Activated CD8-positive, alpha-beta memory T cell treated with anti-CD3 and anti-CD28 coated beads, Interleukin-2, amount 10 ng/mL, durations not matched to agents 7 days and 5 days (primary cell): ENCODE measurements at places on chromosomes 3 and 15. TPM values are rescaled to one million over a fixed set of nuclear protein-coding genes. Genes with fewer than 3 reads are reported as not detected.
A peak's percentile ranks its signal among the peaks of the same experiment; 100 is the strongest.

- H3K4me3 ChIP-seq, result peak overlapping the region; percentile 71
- H3K4me1 ChIP-seq, result peaks cover 20% of the 10 kb centered on the region
- peaks cover 69% of the 10 kb centered on the region for H3K27me3 ChIP-seq
- peak; percentile 42 for DNase-seq
- no peaks in the 10 kb centered on the region for H3K36me3 ChIP-seq
These were observed 534 bp downstream of the FRMD5 start for GRCh38 chr15:44194323-44195150.

DNA sequence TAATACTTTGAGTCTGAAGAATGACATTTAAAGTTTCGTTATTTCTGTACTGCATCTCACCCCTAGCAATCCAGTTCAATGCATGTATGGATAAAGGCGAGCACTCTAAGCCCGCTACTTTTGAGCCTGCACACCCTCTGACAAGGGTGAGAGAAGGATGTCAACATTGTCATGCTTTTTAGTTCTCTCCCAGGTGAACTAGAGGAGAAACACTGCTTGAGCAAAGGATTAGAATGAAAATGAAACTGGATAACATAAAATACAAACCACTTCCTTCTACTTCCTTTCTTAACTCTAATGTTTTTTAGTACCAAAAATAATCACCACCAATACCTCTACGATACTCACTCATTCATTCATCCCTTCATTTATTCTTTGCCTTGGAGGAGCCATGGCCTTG lies 588.7 kb upstream of the NR2F2 start:
- no peak overlapping the region for H3K4me3 ChIP-seq
- no peak overlapping the region for H3K27ac ChIP-seq
- H3K27me3 ChIP-seq, result no peaks in the 10 kb centered on the region
- DNase-seq, result no peak

- H3K27ac ChIP-seq, result no peak overlapping the region
- DNase-seq, result no peak
- no peaks in the 10 kb centered on the region for H3K27me3 ChIP-seq
- H3K36me3 ChIP-seq, result no peaks in the 10 kb centered on the region
- H3K4me1 ChIP-seq, result no peaks in the 10 kb centered on the region
These were observed 175.9 kb downstream of the PDZRN3 start for GRCh38 chr3:73448761-73449301.

DNA sequence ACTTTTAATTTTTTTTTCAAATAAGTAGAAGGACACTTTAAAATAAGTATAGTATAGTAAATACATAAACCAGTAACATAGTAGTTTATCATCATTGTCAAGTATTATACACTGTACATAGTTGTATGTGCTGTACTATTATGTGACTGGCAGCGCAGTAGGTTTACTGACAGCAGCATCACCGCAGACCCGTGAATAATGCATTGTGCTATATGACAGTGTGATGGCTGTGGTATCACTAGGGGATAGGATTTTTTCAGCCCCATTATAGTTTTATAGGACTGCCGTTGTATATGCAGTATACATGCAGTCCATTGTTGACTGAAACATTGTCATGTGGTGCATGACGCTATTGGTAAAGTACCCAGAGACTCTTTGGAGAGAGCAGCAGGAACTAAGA lies 306.5 kb downstream of the SQOR start:
- no peaks in the 10 kb centered on the region for H3K36me3 ChIP-seq
- H3K27ac ChIP-seq, result no peak overlapping the region

- H3K4me1 ChIP-seq, result peaks cover 44% of the 10 kb centered on the region
- H3K27me3 ChIP-seq, result no peaks in the 10 kb centered on the region
- no peak for DNase-seq
- H3K36me3 ChIP-seq, result peaks cover 28% of the 10 kb centered on the region
- no peak overlapping the region for H3K27ac ChIP-seq
These were observed 50.0 kb downstream of the RAB7A start for GRCh38 chr3:128775906-128776542.

DNA sequence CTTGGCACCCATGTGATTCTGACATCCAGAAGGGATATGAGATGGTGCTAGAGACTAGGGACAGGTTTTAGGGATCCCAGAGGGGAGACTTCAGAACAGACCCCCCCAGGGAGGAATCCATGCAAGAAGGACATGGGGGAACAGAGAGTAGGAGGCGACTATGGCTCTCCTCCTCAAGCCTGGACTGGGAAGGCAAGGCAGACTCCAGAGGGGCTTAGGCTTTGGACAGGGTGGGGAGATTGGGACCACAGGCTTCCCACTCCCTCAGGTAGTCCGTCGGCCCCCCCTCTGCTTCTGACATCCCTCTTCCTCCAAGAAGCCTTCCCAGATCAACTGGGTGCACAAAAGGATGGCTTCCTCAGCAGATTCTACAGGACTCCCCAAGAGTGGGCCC lies 3.0 kb upstream of the VIPR1 start:
- H3K27ac ChIP-seq, result no peak overlapping the region
- peaks cover 46% of the 10 kb centered on the region for H3K27me3 ChIP-seq
- DNase-seq, result peak; percentile 19
- no peaks in the 10 kb centered on the region for H3K36me3 ChIP-seq

- DNase-seq, result no peak
- peak overlapping the region; percentile 14 for H3K4me3 ChIP-seq
- no peak overlapping the region for H3K27ac ChIP-seq
These were observed 1.6 kb upstream of the PLOD2 start for GRCh38 chr3:146162561-146162960.

DNA sequence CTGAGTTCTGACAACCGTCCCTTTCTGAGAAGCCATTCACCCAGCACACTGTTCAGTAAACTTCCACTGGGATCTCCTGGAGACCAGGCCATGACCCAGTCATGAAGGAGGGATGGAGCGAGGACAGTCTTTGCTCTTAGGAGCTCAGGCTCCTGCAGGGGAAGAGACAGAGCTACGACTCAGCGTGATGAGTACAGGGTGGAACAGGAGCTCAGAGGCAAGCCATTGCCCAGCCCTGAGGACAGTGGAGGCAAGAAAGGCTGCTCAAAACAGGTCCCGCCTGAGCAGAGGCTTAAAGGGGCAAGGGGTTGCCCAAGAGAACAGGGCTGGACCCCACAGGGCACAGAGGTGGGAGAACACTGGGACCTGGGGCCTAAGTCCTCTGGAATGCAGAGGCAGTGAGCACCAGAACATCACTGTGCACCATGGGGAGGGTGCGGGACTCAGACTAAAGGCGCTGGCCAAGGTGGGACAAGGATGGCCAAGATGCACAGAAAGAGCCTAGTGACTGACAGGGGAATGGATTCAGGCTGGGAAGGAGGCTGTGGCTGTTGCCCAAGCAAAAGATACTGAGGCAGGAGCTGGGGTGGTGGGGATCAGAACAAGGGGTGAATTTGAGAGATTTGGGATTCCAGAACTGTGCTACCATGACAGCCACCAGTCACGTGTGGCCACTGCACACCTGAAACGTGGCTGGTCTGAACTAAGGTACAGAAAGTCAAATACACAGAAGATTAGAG lies 25.8 kb downstream of the TMEM43 start:
- peak overlapping the region; percentile 17 for H3K27ac ChIP-seq
- no peak overlapping the region for H3K4me3 ChIP-seq
- no peaks in the 10 kb centered on the region for H3K27me3 ChIP-seq
- peak; percentile 29 for DNase-seq

DNA sequence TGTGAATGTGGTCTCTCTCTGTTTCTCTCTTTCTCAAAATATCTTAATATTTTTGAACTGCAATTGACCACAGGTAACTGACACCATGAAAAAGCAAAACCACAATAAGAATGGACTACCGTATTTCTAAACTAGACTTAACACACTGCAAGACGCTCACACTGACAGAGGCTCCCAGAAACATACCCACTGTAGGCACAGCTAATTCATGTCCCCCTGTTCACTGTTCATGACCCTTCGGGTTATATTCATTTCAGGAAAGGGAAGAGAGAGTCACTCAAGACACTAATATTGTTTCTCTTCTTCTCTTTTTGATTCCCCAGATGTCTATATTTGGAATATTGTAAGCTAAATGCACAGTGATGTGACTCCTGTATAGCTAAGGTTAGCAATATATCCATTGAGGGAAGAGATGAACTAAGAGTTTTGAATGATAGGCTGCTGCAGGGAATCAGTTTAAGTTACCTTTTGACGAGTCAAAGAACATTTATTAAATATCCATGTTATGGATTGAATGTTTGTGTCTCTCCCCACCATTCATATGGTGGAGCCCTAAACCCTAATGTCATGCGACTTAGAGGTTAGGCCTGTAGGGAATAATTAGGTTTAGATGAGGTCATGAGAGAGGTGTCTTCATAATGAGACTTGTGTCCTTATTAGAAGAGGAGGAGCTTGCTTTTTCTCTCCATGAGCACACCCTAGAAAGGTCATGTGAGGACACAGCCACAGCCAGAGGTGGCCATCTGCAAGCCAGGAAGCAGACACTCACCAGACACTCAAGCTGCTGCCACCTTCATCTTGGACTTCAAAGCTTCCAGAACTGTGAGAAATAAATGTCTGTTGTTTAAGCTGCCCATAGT lies 216.6 kb upstream of the GRM7 start:
- no peak for DNase-seq
- no peaks in the 10 kb centered on the region for H3K36me3 ChIP-seq
- H3K27ac ChIP-seq, result no peak overlapping the region
- H3K4me1 ChIP-seq, result no peaks in the 10 kb centered on the region
- no peaks in the 10 kb centered on the region for H3K27me3 ChIP-seq
- no peak overlapping the region for H3K4me3 ChIP-seq

- H3K4me3 ChIP-seq, result no peak overlapping the region
- no peaks in the 10 kb centered on the region for H3K4me1 ChIP-seq
- DNase-seq, result no peak
- H3K27me3 ChIP-seq, result no peaks in the 10 kb centered on the region
These were observed 1033.8 kb downstream of the DIPK2A start for GRCh38 chr3:145005427-145005826.

GRCh38 chr15:79967298-79968182 lies 3.5 kb downstream of the BCL2A1 start:
- peaks cover 60% of the 10 kb centered on the region for H3K4me1 ChIP-seq
- peak overlapping the region; percentile 91 for H3K27ac ChIP-seq
- DNase-seq, result peak; percentile 55
- H3K4me3 ChIP-seq, result peak overlapping the region; percentile 79

The ASB14 gene
- total RNA-seq, result not detected

The LRRC31 gene
- not detected for total RNA-seq

The MUSTN1 gene
- 3.0 TPM for total RNA-seq

The CCDC9B gene
- total RNA-seq, result 1.5 TPM

The LEKR1 gene
- total RNA-seq, result 0.76 TPM

The ADAMTSL3 gene
- total RNA-seq, result not detected

The ITIH3 gene
- total RNA-seq, result not detected

The DUOXA2 gene
- total RNA-seq, result not detected

The TMEM207 gene
- not detected for total RNA-seq
